ENCODE measurements at places on chromosomes 2 and 18.
A peak's percentile ranks its signal among the peaks of the same experiment; 100 is the strongest.

- no peak for DNase-seq
Observed at GRCh38 chr2:9565436-9566153, 10.0 kb upstream of the ADAM17 start.

GRCh38 chr18:79476918-79477571 lies 81.3 kb downstream of the NFATC1 start:
- DNase-seq = no peak

DNA sequence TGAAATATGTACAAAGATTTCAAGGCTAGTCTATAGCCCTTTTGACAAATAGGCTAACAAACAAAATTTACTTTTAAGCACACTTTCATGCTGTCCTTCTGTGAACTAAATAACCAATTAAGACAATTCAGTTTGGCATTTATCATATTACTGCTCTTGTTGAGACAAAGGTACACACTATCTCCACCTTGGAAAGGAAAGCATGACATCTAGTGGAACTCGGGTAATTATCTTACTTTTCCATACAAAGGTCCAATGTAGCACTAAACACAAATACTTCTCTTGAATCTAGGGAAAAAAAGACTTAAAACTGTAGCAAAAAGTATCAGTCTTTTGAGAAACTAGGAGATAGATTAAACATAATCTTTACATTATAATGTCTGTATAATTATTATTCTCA lies 125.0 kb upstream of the CD226 start:
- DNase-seq = no peak

- no peak for DNase-seq
Observed at GRCh38 chr2:25098670-25099486, 57.0 kb downstream of the EFR3B start.

DNA sequence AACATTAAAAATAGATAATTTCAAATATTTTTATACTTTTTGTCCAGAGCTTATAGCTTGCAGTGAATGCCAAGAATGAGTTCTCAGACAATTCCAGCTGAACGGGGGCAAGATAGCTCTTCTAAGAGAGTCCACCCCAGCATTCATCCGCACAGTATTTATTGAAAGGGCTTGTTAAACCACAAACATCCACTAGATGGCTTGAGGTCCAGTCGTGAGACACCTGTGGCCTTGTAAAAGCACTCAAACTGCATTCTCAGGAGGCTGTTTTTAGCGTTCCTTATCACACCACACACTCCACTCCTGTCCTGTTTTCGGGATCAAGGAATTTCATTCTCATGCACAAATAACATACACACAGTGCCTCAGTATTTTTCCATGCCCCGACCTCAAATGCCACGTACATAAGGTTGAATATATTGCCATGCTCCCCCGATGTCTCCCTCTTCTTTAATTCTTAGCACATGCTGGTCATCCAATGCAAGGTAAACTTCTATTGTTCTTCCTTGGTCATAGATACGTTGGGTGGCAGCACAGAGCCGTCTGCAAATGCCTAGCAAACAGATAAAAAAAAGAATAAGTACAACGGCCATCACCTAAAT lies 47.4 kb downstream of the DNAJC10 start:
- DNase-seq = peak; percentile 36

DNA sequence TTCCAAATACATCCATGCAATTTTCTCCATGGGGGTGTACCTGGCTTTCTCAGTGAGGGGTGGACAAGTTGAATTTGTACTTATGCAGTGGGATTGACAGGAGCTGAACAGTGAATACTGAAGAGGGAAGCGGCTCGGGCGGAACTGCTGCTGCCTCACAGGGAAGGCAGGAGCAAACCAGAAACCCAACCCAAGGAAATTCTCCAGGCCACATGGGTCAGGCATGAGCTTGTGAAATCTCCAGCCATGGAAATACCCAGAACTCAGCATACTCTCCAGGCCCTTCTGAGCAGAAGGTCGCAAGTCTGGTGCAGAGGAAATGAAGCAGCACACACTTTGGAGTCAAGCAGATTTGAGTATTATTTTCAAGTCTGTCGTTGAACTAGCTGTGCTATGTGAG lies 26.5 kb upstream of the INO80C start:
- no peak for DNase-seq

- DNase-seq = no peak
Observed at GRCh38 chr18:72613534-72613930, 69.4 kb upstream of the CBLN2 start.

DNA sequence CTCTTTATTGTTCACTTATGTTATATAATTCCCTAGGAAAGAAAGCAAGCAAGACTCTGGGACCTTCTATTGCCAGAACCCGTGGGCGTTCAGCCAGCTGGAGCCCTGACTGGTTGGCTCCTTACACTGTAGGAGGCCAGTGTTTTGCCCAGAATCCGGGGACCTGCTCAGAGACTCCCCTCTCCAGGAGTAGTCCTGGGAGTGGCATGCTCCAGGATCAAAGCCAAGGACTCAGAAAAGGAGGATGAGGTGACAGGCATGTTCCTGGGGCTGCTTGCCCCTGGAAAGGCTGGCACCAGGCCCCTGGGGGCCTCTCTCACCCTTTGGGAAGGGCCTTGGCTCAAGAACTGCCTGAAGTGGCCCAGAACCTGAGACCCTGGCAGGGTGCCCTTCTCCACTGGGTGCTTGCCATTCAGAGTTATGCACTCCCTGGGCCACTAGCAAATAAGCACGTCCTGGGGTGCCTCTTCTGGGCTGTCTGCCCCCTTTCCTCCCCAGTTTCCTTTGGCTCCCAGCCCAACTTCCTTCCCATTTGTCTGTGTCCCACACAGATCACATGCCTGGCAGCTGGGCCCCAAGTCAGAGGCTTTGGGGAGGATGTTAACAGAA lies 19.6 kb upstream of the KIF3C start:
- no peak for DNase-seq

- no peak for DNase-seq
Observed at GRCh38 chr2:220682616-220683015, 889.5 kb downstream of the EPHA4 start.

- no peak for DNase-seq
Observed at GRCh38 chr2:239355724-239356123, 45.1 kb downstream of the HDAC4 start.

- no peak for DNase-seq
Observed at GRCh38 chr2:33421820-33422219, 54.6 kb upstream of the RASGRP3 start.

DNA sequence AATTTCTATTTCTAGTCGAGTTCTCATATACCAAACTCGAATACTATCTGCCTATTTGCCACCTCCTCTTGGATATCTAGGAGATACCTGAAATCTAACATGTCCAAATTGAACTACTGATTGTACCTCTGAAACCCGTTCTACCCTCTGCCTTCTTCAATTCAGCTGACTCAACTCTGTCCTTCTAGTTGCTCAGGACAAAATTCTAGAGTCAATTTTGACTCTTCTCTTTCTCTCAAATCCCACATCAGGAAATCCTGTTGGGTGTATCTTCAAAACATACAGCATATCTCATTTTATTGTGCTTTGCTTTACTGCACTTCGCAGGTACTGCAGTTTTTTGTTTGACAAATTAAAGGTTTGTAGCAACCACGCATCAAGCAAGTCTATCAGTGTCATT lies 137.8 kb downstream of the ZAP70 start:
- no peak for DNase-seq

GRCh38 chr2:37080689-37081088 lies 3.5 kb downstream of the HEATR5B start:
- no peak for DNase-seq

- DNase-seq = no peak
Observed at GRCh38 chr2:109497463-109497862, 116.3 kb downstream of the SEPTIN10 start.

GRCh38 chr18:74994502-74995418 lies 214.2 kb downstream of the PTGR3 start:
- DNase-seq = no peak

DNA sequence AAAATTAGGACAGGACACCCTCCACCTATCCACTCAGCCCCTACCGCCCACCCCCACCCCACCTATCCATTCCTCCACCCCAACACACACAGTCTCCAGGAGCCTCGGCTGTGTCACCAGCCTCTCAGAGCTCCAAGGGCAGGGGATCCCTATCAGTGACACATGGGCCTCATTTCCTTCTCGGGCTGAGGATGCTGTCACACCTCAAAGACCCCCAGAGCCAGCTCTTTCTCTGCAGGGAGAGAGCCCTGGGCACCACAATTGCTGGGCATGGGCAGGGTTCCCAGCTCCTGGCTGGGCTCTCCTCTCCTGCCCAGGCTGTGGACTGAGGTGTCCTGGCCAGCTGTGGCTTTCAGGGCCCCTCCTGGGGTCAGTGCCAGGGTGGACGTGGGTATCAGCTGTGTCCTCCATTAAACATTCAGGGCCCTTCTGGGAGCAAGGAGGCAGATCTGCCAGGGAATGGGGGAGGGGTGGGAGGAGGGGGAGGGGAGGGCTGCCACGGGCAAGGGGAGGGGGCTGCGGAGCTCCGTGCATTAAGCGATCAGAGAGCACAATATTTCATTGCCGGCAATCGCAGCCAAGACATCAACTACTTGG lies 14.3 kb upstream of the ECEL1 start:
- DNase-seq = no peak

DNA sequence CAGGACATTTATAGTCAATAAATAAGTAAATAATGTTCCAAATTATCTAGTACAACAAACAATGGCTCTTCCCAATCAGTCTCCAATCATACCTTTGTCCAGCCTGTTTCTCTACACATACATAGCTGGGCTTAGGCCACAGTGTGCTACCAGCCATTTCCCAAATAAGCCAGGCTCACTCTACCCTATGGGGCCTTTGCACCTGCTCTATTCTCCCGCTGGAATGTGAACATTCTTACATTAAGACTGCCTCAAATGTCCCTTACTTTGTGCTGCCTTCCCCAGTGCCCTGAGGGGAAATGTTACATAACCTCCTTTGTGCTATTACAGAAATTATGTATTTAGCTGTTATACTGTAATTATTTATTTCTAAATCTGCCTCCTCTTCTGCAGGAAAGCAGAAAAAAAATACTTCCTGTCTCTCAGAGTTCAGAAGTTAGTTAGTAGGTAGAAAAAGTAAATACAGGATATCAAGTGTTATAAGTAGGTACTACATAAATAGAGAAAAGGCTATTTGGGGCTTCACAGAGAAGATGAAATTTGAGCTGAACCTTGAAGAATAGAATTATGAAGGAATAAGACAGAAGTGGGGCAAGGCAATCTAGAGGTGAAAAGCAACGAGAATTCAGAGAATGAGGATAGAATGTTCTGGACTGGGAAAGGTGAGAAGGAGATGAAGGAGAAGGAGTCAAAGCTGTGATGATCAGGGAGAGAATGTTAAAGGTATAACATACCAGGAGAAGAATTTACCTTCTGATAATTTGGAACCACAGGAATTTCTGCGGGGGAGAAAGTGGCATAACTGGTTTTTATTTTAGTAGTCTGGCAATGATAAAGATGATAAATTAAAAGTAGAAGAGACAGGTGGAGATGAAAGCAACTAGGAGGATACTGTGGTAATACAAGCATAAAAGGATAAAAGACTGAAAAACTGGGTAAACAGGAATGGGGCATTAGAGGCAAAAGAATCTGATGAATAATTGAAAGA lies 37.0 kb downstream of the ROCK1 start:
- DNase-seq = no peak

DNA sequence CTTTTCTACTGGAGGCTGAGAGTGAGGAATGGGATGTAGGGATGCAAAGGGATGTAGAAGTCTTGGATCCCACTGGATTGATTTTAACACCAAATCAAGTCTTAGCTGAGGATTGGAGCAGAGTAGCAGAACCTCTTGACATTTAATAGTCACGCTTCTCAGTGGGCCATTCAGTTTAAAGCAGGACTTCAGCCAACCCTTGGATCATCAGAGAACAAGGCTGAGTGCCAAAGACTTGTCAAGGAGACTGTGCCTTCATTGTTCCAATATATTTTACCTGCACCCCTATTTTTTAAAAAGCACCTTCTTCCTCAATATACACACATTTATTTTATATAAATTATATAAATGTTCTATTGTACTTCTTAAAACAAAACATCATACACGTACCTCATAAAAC lies 242.4 kb upstream of the ST6GAL2 start:
- no peak for DNase-seq

GRCh38 chr2:45132551-45132950 lies 123.3 kb upstream of the SIX2 start:
- no peak for DNase-seq

DNA sequence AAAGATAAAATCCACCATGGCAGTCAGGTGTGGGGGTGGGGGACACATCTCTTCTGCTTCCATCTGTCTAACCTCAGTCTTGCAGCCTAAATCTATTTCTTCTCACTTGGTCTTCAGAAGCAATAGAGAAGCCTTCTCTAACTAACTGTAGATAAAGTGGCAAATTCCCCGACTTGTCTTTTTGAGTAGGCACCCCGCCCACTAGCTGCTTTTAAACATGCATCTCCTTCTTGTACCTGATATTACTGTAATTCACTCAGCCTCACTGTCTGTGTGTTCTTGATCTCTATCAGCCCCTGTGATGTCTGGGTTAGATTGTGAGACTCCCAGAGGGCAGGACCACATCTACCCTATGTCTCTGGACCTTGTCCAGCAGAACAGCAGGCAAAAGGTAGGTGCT lies 6.8 kb downstream of the MARCHF4 start:
- no peak for DNase-seq

GRCh38 chr2:174086708-174087107 lies 121.5 kb upstream of the SP3 start:
- no peak for DNase-seq

GRCh38 chr2:170091436-170091835 lies 86.5 kb upstream of the MYO3B start:
- DNase-seq = no peak

- DNase-seq = no peak
Observed at GRCh38 chr2:209331291-209331844, 92.5 kb upstream of the MAP2 start.

DNA sequence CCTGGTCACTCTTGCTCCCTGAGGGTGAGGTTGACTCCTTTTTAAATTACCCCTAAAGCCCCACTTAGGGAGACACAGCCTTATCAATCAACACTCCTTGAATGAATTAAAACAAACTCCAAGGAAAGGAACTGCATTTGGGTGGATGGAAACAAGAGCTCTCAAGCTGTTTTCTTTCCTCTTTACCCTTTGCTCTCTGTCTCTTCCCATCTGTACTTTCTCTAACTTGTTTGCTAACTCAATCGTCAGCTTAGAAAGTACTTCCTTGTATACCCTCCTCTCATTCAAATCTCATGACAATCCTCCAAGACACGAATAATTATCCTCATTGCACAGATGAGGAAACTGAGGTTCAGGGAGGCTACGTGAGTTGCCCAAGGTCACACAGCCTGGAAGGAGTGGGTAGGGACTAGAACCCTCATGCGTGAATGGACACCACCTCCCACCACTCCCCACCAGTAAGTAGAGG lies 32.7 kb downstream of the ZFP36L2 start:
- no peak for DNase-seq

- DNase-seq = no peak
Observed at GRCh38 chr2:111049792-111050640, 70.7 kb upstream of the BCL2L11 start.

GRCh38 chr2:110853516-110853915 lies 121.1 kb downstream of the ACOXL start:
- DNase-seq = no peak
